A673 (cell line): ENCODE measurements at places on chromosomes 6 and 20. TPM values are rescaled to one million over a fixed set of nuclear protein-coding genes. Genes with fewer than 3 reads are reported as not detected.
A peak's percentile ranks its signal among the peaks of the same experiment; 100 is the strongest.

FLRT3 gene
- not detected in 2 replicates for total RNA-seq

GPR63 gene
- total RNA-seq: 4.1 and 4.2 TPM in 2 replicates

PHACTR3 gene
- 0.17 and 0.59 TPM in 2 replicates for total RNA-seq

DEFB132 gene
- not detected in 2 replicates for total RNA-seq

C20orf141 gene
- total RNA-seq: not detected in 2 replicates

VWA7 gene
- total RNA-seq: 2.7 and 2.8 TPM in 2 replicates

SNAI1 gene
- 4.1 and 4.4 TPM in 2 replicates for total RNA-seq

- no peak for DNase-seq
Observed at GRCh38 chr6:129209355-129209754, 326.4 kb downstream of the LAMA2 start.

- DNase-seq: no peak
Observed at GRCh38 chr6:134394905-134395304, 77.0 kb upstream of the SGK1 start.

GRCh38 chr6:162313922-162314660 lies 413.5 kb downstream of the PRKN start:
- no peak for DNase-seq

GRCh38 chr20:25336561-25337422 lies 53.8 kb downstream of the ABHD12 start:
- DNase-seq: peak; percentile 31

DNA sequence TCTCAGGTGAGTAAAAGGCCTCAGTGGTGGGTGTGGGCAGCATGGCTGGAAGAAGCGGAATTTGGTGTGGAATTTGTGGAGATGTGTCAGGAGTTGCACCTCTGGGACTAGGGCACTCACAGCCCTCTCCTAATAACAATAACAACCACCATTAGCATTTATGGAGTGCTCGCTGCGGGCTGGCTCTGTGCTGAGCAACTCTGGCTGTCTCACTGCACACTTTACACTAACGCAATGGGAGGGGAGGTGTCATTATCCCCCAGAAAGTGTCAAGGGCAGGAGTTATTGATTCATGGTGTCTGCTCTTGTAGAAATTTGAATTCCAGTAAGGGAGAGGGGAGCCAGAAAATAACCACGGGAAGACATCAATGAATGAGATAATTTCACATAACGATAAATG lies 22.7 kb upstream of the SCRT2 start:
- no peak for DNase-seq

GRCh38 chr20:59342023-59342957 lies 41.9 kb downstream of the EDN3 start:
- DNase-seq: peak; percentile 30

DNA sequence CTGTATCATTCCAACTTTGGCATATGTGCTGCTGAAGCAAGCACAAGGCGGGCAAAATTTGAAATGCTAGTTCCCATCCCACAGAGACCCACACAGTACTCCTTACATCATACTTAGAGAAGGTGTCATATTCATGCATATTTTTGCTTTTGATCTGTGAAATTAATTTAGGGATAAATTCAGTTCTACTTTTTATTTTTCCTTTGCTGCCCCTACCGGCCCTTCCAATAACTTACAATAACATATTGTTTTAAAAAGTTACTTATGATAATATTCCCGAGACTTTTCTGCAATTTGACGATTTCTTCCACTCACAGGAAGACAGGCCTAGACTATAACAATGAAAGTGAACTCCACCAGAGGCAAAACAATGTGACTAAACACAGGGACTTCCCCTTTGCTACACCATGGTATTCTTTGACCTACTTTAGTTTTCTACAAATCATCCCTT lies 35.0 kb downstream of the SESN1 start:
- no peak for DNase-seq

- peak; percentile 97 for DNase-seq
Observed at GRCh38 chr6:89689732-89690131, 51.2 kb upstream of the LYRM2 start.

DNA sequence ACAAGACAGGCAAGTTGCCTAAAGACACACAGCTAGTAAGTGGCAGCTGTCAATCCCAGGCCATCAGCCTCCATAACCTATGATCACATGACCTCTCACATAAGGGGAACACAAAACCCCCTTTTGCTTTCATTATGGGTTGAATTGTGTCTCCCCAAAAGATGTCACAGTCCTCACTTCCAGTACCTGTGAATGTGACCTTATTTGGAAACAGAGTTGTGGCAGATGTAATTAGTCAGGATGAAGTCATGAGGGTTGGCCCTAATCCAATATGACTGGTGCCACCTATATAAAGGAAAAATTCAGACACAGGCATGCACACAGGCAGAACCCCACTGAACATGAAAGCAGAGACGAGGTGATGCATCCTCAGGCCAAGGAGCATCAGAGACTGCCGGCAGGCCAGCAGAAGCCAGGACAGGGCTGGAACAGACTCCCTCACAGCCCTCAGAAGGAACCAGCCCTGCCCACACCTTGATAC lies 33.6 kb downstream of the GFOD1 start:
- no peak for DNase-seq

GRCh38 chr6:121522265-121522664 lies 86.8 kb downstream of the GJA1 start:
- DNase-seq: no peak

DNA sequence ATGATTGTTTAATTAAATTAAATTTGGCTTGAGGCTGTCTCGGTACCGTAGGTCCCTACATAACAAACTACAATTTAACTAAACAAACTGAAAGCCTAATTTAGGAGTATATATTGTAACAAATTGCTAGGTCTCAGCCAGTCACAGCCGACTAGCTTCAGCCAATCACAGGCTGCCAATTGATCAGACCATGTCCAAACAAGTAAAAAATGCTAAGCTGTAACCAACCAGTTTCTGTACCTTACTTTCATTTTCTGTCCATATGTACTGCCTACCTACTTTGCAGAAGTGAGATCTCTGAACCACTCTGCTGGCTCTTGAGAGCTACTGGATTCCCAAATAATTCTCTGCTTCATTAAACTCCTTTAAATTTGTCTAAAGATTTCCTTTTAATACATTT lies 648.0 kb upstream of the GJE1 start:
- peak; percentile 21 for DNase-seq
